ENCODE measurements at places on chromosomes 2 and 18. TPM values are rescaled to one million over a fixed set of nuclear protein-coding genes. Genes with fewer than 3 reads are reported as not detected.

- H3K4me3 ChIP-seq = no peak overlapping the region
- DNase-seq = no peak
- no peak overlapping the region for H3K27ac ChIP-seq
- H3K36me3 ChIP-seq = peaks cover 45% of the 10 kb centered on the region
- no peaks in the 10 kb centered on the region for H3K4me1 ChIP-seq
- H3K27me3 ChIP-seq = no peaks in the 10 kb centered on the region
Measured at GRCh38 chr2:37111958-37112357, 27.6 kb downstream of the GPATCH11 start.

Gene RPS27A
- total RNA-seq = 1,474 TPM

DNA sequence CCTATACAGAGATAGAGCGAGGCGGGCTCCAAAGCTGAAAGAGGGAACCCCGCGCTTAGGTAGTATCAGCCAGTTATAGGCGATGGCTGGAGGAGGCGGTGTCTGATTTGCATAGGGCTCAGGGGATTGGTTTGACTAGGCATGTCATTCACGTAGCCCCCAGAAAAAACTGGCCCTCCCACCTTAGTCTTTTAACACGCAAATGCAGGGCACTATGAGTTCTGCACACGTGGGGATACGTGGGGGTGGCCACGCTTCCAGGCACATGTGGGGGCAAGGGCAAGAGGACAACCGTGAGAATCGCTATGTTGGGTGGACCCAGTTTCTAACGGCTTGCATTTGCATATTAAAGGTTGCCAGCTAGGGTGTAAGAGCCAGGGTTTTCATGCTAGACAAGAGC, 56.7 kb upstream of the MSTN start:
- no peaks in the 10 kb centered on the region for H3K36me3 ChIP-seq
- H3K27ac ChIP-seq = no peak overlapping the region
- no peak for DNase-seq

DNA sequence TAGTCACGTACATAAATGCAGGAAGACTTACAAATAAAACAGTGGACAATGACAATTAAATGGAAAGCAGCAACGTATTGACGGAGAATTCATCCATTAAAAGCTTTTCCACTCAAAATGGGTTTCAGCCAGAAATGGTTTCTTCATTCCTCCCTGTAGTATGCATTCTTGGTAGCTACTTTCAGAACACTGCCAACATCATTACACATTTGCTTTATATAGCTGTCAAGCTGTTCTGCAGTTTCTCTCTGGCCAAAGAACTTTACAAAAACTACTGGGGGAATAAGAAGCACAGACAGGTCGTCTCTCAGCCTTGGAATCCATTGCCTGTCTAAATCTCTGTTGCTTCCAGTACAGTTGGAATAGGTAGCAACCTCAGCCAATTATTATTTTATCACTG, 84.1 kb upstream of the NCKAP5 start:
- no peak for DNase-seq
- H3K4me1 ChIP-seq = no peaks in the 10 kb centered on the region
- H3K4me3 ChIP-seq = no peak overlapping the region
- H3K27me3 ChIP-seq = no peaks in the 10 kb centered on the region
- peak overlapping the region; percentile 36 for H3K27ac ChIP-seq
- H3K36me3 ChIP-seq = no peaks in the 10 kb centered on the region

Gene ICA1L
- total RNA-seq = 21.7 TPM

Gene HOXD13
- total RNA-seq = 33.5 TPM

Gene TPRKB
- total RNA-seq = 19.0 TPM

DNA sequence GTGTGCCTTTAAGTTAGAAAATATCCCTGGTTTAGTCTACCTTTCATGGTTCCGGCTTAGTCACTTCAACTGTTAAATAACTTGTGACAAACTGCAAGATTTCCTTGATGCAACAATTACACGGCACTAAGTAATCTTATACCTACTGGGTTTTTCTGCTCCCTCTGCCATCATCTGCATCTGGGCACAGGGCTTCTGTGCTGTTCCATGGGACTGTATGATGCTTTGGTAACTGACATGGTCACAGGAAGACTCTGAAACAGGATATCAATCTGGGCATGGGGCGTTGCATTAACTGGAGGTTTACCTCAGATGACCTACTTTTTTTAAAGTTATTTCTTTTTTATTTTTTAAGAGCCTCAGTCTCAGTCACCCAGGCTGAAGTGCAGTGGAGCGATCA, 365.4 kb downstream of the SS18 start:
- DNase-seq = no peak
- H3K36me3 ChIP-seq = no peaks in the 10 kb centered on the region
- no peaks in the 10 kb centered on the region for H3K27me3 ChIP-seq
- no peaks in the 10 kb centered on the region for H3K4me1 ChIP-seq
- H3K4me3 ChIP-seq = no peak overlapping the region
- no peak overlapping the region for H3K27ac ChIP-seq

GRCh38 chr2:9909106-9909505, 42.4 kb upstream of the GRHL1 start:
- H3K27me3 ChIP-seq = no peaks in the 10 kb centered on the region
- no peak overlapping the region for H3K4me3 ChIP-seq
- no peak overlapping the region for H3K27ac ChIP-seq

DNA sequence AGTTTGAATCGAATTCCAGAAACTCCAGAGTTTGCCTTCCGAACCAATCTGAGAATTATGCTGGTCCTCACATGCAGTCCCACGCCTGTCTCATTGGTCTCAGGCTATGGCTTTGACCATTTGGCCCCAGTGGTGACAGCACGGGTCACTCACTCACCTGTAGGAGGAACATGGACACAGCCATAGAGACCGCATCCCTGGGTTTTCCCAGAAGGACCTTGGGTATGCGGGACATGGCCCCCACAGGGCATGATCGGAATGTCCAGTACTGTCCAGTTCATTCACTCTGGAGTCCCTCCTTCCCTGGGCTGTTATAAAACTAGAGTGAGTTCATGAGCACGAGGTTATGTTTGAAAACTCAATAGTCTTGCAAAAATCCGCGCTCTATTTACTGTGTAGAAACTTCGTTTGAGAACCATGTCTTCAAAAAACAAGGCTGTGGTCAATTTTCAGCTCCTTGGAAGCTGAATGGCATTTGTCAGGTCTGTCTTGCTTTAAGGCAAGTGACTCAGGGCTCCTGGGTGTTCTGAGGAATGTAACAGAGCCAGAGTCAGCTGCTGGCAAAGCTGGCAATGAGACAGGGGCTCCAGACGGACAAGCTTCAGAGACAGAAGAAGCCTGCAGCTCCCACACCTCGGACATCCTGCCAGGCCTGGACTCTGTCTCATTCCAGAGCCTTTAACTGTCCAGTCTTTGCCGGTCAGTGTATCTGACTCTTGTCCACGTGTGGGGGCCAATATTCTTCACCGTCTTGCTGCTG, 86.7 kb upstream of the TMEM18 start:
- no peaks in the 10 kb centered on the region for H3K4me1 ChIP-seq
- no peak for DNase-seq
- no peaks in the 10 kb centered on the region for H3K36me3 ChIP-seq

DNA sequence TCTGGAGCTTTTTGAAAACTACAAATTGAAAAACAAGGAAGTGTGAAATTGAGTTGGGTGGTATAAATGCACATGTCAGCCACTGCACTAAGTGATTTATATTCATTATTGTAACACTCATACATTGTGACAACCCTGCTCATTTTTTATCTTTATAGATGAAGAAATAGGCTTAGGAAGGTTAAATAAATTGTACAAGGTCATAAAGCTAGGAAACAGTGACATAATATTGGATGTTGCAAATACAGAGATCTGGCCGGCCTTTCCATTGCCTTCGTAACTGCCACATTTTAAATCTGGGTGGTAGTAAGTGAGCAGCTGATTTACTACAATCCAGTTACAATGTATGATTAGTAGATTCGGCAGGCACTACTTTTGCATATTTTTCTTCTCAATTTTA, 76.6 kb upstream of the LPIN2 start:
- H3K27me3 ChIP-seq = no peaks in the 10 kb centered on the region
- no peak overlapping the region for H3K4me3 ChIP-seq
- H3K27ac ChIP-seq = no peak overlapping the region
- no peak for DNase-seq
- H3K36me3 ChIP-seq = no peaks in the 10 kb centered on the region
- H3K4me1 ChIP-seq = peaks cover 7% of the 10 kb centered on the region

DNA sequence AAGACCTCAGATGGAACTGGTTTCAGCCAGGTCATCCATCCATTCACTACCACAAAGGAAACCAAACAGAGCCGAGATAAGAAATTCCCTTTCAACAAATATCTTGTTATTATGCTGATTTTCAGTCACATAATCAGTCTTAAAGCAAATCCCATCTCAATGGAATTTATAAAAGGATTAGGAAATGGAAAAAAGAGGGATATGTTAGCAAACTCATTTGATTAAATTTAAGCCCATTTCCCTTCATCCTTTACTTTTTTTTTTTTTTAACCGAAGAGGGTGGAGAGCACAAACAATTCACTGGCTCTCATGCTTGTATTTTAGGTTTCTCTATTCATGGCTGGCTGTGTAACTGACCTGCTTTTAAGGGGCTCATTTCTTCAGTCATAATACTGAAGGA, 109.0 kb upstream of the GATA6 start:
- no peak for DNase-seq
- H3K4me3 ChIP-seq = no peak overlapping the region
- no peaks in the 10 kb centered on the region for H3K36me3 ChIP-seq
- no peaks in the 10 kb centered on the region for H3K4me1 ChIP-seq
- no peak overlapping the region for H3K27ac ChIP-seq

- H3K27ac ChIP-seq = no peak overlapping the region
- no peaks in the 10 kb centered on the region for H3K27me3 ChIP-seq
- H3K4me3 ChIP-seq = no peak overlapping the region
- H3K36me3 ChIP-seq = no peaks in the 10 kb centered on the region
- no peak for DNase-seq
- peaks cover under 1% of the 10 kb centered on the region for H3K4me1 ChIP-seq
Measured at GRCh38 chr2:102520009-102520408, 47.0 kb downstream of the SLC9A4 start.

Gene ZBTB7C
- total RNA-seq = 0.71 TPM

Gene ASPRV1
- 1.1 TPM for total RNA-seq

Gene SIX2
- total RNA-seq = 1.7 TPM

DNA sequence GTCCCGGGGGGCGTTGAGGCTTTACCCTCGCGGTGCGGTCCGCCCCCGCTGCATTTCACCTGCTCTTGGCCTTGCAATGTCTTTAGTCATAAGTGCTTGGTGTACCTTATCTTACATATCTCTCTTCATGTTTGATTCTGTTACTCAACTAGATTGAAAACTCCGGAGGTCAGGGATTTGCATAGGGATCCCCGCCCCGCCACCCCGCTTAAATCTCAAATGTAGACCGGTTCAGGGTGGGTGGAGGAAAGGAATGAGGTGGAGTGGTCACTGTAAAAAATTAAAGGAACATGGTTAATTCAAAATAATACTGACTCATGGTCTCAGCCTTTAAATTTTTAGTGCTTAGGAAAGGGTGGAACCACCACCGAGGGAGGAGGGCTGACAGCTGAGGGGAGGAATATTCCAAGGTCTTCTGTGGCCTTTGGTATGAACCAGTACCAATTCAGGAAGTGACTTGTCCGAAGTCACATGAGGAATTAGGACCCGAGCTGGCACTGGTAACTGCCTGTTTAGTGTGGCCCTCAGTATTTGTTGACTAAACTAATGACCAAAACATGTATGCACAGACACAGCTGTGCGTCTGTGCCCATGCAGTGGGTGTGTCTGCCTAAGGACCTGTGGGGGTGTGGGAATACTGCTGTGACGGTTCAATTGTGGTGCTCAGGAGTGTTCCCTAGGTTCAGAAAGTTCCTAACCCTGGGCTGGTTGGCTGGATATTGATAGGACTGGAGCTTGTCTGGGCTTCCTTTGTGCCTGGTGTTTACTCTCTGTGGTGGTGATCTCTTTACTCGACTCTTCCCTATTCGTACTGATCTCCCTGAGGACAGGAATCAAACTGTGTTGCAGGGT, 1.0 kb downstream of the PLEKHB2 start:
- no peaks in the 10 kb centered on the region for H3K36me3 ChIP-seq
- peak overlapping the region; percentile 89 for H3K27ac ChIP-seq
- H3K4me3 ChIP-seq = peak overlapping the region; percentile 78

Gene GALNT5
- 1.1 TPM for total RNA-seq

Gene HJURP
- 0.28 TPM for total RNA-seq

Gene LYG2
- total RNA-seq = not detected

DNA sequence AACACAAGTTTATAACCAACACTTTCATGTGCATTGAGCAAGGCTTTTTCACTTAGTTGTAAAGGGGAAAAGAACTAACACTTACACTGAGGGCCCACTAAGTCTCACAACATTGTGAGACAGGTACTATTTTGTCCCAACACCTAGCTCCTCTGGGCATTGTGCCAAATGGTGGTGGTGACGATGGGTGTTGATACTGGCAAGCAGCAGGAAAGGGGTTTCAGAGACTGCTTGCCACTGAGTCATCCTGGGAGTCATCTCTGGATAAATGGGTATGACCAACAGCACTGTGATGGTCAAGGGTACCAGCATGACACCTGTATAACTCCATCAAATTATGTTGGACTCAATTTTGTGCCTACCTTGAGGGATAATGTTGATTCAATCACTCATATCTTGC, 138.8 kb upstream of the ITGA6 start:
- H3K4me3 ChIP-seq = no peak overlapping the region
- no peaks in the 10 kb centered on the region for H3K27me3 ChIP-seq
- no peak for DNase-seq
- H3K27ac ChIP-seq = no peak overlapping the region
- no peaks in the 10 kb centered on the region for H3K36me3 ChIP-seq

Gene ZAP70
- 1.9 TPM for total RNA-seq

- no peak overlapping the region for H3K4me3 ChIP-seq
- no peaks in the 10 kb centered on the region for H3K36me3 ChIP-seq
- no peaks in the 10 kb centered on the region for H3K4me1 ChIP-seq
- no peak overlapping the region for H3K27ac ChIP-seq
- no peaks in the 10 kb centered on the region for H3K27me3 ChIP-seq
- no peak for DNase-seq
Measured at GRCh38 chr2:228690681-228691080, 509.2 kb upstream of the SPHKAP start.

Gene CREG2
- 0.36 TPM for total RNA-seq

Gene MC5R
- total RNA-seq = not detected

Gene CSRNP3
- 5.4 TPM for total RNA-seq

- no peak overlapping the region for H3K27ac ChIP-seq
- DNase-seq = no peak
- H3K4me3 ChIP-seq = no peak overlapping the region
- peaks cover 6% of the 10 kb centered on the region for H3K4me1 ChIP-seq
- no peaks in the 10 kb centered on the region for H3K27me3 ChIP-seq
Measured at GRCh38 chr2:169808221-169808620, 9.6 kb downstream of the SSB start.

- no peaks in the 10 kb centered on the region for H3K36me3 ChIP-seq
- peak overlapping the region; percentile 32 for H3K27ac ChIP-seq
- no peaks in the 10 kb centered on the region for H3K27me3 ChIP-seq
- no peak for DNase-seq
- H3K4me1 ChIP-seq = peaks cover 63% of the 10 kb centered on the region
Measured at GRCh38 chr2:36404754-36405153, 49.2 kb downstream of the CRIM1 start.

Measured in sigmoid colon (tissue), 7 donors.